ENCODE measurements at places on chromosomes 1 and 21.

DNA sequence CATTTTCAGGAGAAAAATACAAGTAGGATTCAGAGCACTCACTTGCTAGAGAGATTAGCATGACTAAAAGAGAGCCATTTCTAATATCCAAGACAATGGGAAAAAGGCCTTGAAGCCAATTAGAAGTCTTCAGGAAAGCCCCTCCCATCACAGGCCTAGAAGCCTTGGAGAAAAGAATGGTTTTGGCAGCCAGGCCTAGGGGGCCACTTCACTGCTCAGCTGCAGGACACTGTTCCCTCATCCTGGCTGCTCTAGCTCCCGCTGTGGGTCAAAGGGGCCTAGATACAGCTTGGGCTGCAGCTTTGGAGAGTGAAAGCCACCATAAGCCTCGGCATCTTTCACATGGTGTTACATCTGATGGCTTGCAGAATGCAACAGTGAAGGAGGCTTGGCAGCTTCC, 62.8 kb downstream of the RGS4 start:
- no peak for DNase-seq

- no peak for DNase-seq
Measured at GRCh38 chr21:43284700-43285099, 115.9 kb downstream of the CRYAA start.

- DNase-seq = no peak
Measured at GRCh38 chr1:197339106-197340060, 71.3 kb downstream of the CRB1 start.

- no peak for DNase-seq
Measured at GRCh38 chr1:2864203-2864905, 62.9 kb upstream of the TTC34 start.

DNA sequence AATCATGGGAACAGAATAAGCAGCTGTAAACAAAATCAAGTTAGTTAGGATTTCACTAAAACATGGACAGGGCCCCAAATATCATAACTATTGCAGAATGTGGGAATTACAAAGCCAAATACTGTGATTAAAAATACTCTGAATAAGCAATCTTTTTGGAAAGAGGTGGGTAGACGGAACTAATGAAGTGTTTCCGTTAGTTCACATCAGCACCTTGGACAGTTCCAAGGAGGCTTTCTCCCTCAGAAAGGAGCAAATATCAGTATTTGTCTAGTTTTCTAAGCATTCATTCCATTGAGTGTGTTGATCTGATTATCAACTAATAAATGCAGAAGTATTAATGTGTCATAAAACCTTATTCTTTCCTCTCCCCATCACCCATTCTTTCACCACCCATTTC, 97.4 kb downstream of the FAM78B start:
- DNase-seq = no peak

DNA sequence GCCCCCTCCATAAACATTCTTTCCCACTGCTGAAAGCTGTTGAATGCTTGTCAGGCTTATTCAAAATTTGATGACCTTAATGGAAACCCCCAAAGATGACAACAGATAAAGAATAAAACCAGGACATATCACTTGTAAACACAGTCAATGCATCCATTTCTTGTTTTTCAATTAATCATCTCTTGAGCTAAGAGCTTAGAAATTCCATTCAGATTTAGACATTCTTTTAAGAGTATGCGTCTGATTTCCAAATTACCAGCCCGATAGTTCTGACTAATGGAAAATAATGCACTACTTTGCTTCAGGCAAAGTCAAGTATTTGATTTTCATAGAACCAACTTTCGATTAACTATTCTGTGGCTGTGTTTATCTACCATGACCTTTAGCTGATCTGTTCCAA, 100.6 kb upstream of the RUNX1 start:
- no peak for DNase-seq

DNA sequence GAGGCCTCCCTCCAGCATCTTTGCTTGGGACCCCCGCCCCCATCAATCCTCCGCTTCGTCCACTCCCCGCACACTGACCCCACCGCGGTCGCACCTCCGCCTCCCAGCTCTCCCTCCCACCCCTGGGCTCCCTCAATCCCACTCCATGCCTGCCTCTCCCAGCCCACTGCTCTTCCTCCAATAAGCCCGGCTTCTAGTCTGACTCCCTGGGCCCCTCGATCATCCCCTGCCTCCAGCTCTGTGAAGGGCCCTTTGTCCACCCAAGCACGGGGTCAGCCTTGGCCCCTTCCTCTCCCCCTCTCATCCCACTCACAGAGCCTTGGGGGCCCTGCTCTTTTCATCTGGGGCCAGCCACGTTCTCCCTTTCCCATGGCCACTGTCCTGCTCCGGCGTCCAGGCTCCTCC, 1.5 kb upstream of the TMEM200B start:
- no peak for DNase-seq

GRCh38 chr21:38308532-38309119, 51.8 kb downstream of the KCNJ15 start:
- no peak for DNase-seq

- DNase-seq = no peak
Measured at GRCh38 chr21:35840949-35841348, 219.4 kb downstream of the SETD4 start.

GRCh38 chr1:32239337-32239736, 7.7 kb upstream of the FAM167B start:
- DNase-seq = no peak

- peak; percentile 92 for DNase-seq
Measured at GRCh38 chr1:155859881-155860871, 809 bp downstream of the SYT11 start.

DNA sequence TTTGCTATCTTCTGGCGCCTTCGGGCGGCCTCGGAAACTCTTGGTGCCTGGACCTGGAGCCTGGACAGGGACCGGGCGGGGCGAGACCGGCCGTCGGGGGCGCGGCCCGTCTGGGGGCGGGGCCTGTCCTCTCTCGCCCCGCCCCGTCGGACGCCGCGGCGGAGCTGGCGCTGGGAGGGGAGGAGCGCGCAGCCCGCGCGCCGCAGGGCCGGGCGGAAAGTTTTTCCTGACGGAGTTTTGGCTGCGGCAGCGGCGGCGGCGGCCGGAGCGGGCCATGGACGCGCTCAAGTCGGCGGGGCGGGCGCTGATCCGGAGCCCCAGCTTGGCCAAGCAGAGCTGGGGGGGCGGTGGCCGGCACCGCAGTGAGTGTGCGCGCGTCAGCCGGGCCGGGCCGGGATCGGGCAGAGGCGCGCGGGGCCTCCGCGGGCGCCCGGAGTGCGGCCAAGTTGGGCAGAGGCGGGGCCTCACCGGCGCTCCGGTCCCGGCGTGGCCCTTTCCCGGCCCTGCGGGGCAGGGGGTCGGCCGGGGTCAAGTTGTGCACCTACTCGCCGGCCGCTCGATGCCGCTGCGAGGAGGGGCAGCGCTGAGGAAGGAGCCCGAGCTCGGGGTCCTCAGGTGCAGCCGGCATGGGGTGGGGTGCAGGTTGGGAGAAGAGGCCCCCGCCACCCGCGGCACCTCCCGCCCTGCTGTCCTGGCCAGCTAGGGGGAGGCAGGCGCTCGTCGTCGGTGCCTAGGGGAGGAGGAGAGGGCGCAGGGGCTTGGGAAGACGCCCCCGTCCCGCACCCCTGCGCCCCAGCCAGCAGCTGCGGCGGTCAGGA, at the start of gene LDLRAP1:
LDLRAP1 (plus strand) TSS at position 182 of the 818 bp plus-strand sequence; CDS start at position 275, 93 bp downstream.
- DNase-seq = peak; percentile 66

GRCh38 chr1:200426196-200426595, 16.4 kb upstream of the ZNF281 start:
- no peak for DNase-seq

- no peak for DNase-seq
Measured at GRCh38 chr1:162398999-162399580, 12.8 kb downstream of the SH2D1B start.

GRCh38 chr1:154999571-155000410, 2.8 kb upstream of the ZBTB7B start:
- no peak for DNase-seq

DNA sequence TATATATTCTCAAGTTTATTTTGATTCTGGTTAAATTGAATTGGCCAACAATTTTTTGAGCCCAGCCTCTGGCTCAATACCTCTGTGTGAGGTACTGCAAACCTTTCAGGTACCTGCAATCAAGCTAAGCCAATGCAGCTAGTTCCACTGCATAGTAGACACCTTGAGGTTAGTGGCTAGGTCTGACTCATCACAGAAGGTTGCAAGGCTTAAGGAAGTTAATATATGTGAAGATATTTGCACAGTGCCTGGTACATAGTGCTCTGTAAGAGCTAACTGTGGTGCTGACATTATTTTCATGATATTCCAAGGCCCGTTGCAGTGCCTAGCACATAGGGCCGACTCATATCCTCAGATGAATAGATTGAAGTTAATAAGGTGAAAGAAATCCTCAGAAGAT, 330.5 kb upstream of the KAZN start:
- no peak for DNase-seq

DNA sequence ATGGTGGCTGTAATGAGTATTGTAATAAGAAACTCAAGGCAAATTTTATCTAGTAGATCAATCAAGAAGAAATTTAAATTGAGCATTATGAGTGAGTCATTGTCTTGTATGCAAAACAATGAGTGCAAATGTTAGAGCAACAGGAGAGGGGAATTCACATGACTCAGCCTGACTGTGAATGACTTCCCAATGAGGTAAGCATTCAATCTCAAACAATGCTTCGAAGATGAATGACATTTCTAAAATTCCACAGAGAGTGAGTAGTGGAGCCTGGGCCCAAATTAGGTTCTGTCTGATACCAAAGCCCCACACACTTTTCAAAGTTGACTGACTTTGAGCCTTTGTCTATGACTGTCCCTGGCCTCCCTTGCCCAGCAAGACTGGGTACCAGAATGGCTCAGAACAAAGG, 738.0 kb downstream of the PTPRU start:
- no peak for DNase-seq

DNA sequence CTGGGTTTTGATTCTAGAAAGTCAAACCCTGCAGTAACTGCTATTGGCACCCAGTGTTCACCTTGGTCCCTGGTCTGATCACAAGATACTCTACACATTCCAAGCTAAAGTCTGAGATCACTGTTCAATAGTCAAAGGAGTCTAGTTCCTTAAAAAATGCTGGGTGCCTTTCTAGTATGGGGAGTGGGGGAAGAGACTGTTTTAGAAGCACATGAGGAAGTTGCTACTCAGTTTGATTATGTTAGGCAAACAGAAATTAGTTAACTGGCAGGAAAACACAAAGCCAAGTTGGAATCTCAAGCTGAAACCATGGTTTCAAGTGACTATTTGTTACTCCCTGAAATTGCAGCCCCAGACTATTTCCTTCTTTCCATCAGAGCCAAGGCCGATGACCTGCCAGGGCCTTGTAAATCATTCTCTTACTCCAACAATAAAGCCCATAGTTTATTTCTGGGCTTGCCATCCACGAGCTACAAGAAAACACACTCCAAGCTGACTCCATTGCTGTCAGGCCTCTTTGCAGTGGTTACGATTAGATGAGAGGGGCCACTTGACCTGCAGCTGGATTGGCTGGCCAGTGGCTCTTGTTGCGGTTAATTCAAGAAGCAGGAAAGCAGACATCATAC, 21.1 kb upstream of the VTCN1 start:
- no peak for DNase-seq

DNA sequence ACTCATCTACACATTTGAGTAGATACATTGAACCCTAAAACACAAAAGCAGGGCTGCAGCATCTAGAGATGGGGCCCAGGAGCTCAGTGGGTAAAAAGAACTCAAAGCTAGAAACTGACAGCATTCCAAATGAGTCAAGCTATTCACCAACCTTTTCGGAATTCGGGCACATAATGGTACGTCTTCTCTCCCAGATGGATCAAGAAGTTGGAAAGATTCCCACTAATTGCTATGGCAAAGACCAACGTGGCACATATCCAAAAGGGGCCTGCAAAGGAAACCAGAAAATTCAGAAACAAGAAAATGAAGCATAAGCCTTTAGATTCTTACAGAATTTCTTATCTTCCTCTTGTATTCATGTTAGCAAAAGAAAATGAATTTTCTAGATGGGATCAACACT, 18.4 kb downstream of the YIPF1 start:
- DNase-seq = no peak

- no peak for DNase-seq
Measured at GRCh38 chr1:82377201-82377884, 576.6 kb downstream of the ADGRL2 start.

DNA sequence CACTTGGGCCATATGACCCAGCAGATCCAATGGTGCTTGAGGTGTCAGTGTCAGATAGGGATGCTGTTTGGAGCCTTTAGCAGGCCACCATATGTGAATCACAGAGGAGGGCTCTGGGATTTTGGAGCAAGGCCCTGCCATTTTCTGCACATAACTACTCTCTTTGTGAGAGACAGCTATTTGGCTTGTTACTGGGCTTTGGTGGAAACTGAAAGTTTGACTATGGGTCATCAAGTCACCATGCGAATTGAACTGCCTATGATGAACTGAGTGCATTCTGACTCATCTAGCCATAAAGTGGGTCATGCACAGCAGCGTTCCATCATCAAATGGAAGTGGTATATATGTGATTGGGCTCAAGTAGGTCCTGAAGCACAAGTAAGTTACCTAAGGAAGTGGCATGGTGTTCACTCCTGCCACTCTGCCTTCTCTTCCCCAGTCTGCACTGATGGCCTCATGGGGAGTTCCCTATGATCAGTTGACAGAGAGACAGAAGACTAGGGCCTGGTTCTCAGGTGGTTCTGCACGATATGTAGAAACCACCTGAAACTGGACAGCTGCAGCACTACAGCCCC, 447.3 kb downstream of the AGBL4 start:
- DNase-seq = no peak

DNA sequence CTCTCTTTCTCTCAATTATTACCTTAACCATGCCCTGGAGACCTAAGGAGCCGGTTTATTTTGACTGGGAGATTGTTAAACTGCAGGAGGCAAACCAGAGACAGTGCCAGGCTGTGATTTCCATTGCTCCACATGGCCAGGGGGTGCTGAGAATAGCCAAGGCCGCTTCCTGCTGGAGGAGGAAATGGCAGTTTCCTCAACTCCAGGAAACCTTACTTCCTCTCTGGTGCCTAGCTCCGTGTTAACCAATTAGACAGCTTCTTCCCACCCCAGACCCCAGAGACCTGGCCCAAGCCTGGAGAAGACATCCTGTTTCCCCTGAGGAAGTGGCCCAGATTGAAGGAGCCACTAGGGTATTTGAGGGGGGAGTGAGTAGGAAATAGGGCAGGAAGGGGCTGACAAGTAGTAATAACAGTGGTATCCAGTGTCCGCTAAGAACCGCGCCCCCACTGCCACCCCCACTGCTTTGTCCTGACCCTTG, 161.2 kb downstream of the PLPP3 start:
- no peak for DNase-seq

- no peak for DNase-seq
Measured at GRCh38 chr1:211843507-211844298, 13.1 kb upstream of the LPGAT1 start.

DNA sequence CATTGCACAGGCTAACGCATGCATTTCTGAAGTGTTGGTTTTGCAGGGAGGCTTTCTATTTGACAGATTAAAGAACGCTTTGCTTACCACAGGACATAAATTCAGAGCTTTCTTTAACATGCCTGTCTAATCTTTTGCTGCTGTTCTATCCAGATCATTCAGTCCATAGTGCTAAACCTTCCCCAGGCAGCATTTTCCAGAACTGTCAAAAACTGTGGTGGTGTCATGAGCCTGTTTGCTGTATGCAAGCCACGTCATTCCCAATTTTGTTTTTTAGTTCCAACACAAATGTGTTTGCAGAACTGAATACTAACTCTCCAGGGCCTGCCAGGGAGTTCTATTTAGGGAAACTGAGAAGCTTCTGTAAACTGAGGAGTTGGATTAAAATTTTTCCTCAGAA, 390.5 kb upstream of the LYPLAL1 start:
- no peak for DNase-seq

Data from hippocampal formation (tissue), 2 donors.